ENCODE measurements at places on chromosomes 3 and 15. TPM values are rescaled to one million over a fixed set of nuclear protein-coding genes. Genes with fewer than 3 reads are reported as not detected.

CAPN3 gene
- 50.8 TPM for total RNA-seq

- no peak for DNase-seq
Observed at GRCh38 chr3:65952842-65953241, 85.9 kb downstream of the MAGI1 start.

- no peak for DNase-seq
Observed at GRCh38 chr3:163328680-163329079, 1749.6 kb downstream of the SI start.

- no peak for DNase-seq
Observed at GRCh38 chr3:31100519-31100918, 206.1 kb upstream of the GADL1 start.

GRCh38 chr3:3134750-3135448 lies 8.2 kb downstream of the TRNT1 start:
- DNase-seq = no peak

GRCh38 chr15:90062973-90063769 lies 39.1 kb downstream of the IDH2 start:
- no peak for DNase-seq

All from suprapubic skin (tissue), 4 donors.